ENCODE measurements at places on chromosomes 4 and X.
A peak's percentile ranks its signal among the peaks of the same experiment; 100 is the strongest.

- DNase-seq, result no peak
Observed at GRCh38 chr4:147485167-147485566, 4.3 kb downstream of the EDNRA start.

DNA sequence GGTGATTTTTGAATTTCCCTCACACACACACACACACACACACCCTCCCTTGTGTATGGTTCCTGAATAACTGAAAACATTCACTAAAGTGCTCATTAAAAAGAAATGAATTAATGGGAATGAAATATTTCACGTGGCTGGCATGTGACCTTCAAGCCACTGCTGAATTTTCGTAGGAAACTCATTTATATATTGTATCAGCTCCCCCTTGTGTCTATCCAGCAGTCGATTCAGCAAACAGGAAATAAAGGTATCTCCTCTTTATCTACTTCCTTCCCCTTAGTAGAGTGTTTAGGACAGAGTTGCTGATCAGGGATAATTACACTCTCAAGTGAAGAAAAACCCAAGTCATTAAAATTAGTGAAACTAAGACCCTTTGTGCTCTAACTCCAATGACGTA is 912.6 kb upstream of the LCORL start:
- no peak for DNase-seq

- no peak for DNase-seq
Observed at GRCh38 chr4:62359441-62360155, 1159.5 kb downstream of the ADGRL3 start.

DNA sequence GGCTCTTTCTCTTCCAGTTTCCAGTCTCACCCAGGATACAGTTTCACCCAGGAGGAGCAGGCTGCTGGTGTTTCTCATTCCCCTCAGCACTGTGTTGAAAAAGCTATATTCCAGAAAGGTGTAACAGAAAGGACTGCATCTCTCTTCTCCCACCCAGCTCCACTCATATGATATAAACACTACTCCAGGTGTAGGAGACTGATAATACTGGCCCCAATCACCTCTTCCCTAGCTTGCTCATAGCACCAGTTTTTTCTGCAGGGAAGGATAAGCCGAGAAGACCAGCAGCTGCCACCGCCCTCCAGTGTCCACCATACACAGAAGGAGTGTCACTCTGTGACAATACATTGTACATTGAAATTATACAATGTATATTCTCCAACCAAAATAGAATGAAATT is 105.5 kb upstream of the STK26 start:
- no peak for DNase-seq

GRCh38 chrX:45068569-45068968 is 132.1 kb downstream of the DIPK2B start:
- no peak for DNase-seq

- DNase-seq, result no peak
Observed at GRCh38 chr4:16875487-16875886, 23.0 kb downstream of the LDB2 start.

- DNase-seq, result no peak
Observed at GRCh38 chr4:128303405-128303785, 15.8 kb upstream of the PGRMC2 start.

DNA sequence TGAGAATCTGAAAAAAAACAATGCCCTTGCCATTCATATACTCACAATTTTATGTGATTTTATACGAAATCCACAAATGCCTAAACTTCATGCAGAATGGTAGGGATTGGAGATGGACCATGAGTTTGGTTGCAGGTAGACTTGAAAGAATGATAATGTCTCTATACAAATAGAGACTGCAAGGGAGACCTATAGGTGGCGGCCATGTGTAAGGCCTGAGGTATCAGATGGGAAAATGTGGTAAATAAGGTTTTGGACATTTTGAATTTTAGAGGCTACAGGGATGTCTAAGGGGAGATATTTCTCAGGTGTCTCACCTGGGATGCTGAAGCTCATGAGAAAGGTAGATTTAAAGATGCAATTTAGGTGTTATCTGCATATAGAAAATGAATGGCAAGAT is 78.0 kb downstream of the GABRB1 start:
- no peak for DNase-seq

DNA sequence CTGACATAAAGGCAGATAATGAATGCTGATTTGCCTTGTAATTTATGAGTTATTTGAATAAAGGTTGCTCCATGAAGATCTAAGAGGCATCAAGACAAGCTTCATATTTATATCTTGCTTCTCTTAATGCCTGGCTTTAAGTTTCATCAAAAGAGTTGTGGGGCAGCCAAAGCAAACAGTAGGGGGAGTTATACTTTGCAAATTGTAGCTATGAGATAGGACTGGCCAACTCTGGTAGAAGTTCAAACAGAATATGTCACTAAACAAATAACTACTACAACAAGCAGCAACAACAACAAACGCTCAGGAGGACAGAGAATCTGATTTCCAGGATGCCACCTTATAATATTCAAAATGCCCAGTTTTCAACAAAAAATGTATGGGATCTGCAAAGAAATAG is 69.1 kb upstream of the PLAC1 start:
- DNase-seq, result no peak

DNA sequence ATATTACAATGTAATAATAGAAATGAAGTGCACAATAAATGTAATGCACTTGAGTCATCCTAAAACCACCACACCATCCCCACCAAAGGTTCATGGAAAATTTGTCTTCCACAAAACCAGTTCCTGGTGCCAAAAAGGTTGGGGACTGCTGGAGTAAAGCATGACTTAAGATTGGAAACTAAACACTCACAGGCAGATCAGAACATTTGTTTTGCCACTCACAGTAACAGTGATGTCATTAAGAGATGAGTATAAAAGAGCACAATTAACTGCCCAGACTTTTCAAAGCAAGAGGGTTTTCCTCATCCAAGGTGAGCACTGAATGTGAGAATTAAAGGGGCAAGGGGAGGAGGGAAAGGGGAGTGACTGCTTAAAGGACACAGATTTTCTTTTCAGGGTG is 35.6 kb downstream of the MAP7D3 start:
- no peak for DNase-seq

DNA sequence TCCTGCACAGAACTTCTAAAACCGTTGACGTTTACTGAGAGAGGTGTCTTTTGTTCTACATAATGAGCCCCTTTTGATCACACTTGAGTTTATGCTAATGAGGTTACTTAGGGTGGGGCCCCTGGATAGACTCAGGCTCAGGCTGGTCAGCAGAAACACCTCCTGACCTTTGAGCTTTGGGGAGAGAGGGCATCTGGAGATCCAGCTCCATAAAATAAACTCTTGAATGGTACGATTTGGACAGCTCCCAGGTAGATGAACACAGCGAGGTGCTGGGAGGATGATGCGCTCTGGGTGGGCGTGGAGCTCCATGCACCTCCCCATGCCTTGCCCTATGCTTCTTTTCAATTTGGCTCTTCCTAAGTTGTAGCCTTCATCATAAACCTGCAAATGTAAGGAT is 52.0 kb downstream of the ENOPH1 start:
- DNase-seq, result no peak

DNA sequence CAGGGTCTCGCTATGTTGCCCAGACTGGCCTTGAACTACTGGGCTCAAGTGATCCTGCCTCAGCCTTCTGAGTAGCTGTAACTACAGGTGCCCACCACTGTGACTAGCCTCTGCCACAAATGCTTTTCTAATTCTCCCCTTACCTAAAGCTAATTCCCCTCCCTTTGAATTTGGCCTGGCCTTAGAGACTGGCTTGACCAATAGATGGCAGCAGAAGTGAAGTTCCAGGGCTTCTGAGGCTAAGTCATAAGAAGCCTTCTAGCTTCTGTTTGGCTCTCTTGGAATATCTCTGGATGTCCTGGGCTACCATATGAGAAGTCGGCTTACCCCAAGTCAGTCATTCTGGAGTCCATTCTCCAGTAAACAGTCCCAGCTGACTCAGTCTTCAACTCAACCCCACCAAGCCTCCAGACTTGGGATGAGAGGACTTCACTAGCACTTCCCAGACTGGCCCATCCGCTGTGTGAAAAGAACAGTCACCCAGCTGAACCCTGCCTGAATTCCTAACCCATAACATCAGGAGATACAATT is 61.0 kb downstream of the HPRT1 start:
- DNase-seq, result no peak

GRCh38 chr4:186037692-186038658 is 31.0 kb upstream of the TLR3 start:
- DNase-seq, result peak; percentile 52

GRCh38 chr4:169099771-169100180 is 89.7 kb upstream of the CBR4 start:
- no peak for DNase-seq

- no peak for DNase-seq
Observed at GRCh38 chr4:2069986-2070385, 10.9 kb downstream of the NAT8L start.

DNA sequence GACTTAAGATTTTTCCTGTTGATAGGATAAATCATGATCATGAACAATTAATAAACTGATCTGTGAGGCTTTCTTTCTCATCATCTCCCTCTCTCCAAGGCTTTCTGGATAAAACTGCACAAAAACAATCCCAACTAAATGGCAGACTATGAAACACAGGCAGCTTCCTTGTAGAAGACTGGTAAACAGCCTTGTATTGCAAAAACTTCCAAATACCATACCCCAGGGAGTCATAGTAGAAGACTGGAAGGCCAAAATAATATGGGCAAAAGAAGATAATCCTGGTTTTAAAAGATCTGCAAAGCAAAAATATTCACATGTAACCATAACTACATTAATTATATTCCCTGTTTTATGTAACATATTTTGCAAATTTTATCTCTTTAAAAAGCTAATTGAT is 113.0 kb downstream of the ANAPC10 start:
- no peak for DNase-seq

GRCh38 chr4:66178906-66179305 is 508.6 kb upstream of the EPHA5 start:
- DNase-seq, result no peak

GRCh38 chr4:25727711-25728493 is 72.3 kb downstream of the SLC34A2 start:
- no peak for DNase-seq

DNA sequence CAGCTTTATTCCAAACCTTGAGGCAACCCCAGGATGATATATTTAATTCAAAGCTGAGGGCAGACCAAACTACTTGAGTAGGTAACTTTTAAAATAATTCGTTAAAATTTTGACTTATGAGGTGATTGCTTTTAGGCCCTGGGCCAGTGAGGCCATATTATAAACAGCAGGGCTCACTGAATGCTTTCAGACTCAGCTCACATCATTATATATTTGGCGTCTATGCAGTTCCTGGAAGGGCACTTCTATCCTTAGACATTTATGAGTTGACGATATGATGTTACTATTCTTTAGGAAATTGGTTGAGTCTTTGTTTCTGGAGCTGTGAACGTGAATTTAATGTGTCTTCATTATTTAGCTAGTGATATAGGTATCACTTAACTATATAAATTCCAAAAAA is 400.1 kb downstream of the PDHA2 start:
- no peak for DNase-seq

DNA sequence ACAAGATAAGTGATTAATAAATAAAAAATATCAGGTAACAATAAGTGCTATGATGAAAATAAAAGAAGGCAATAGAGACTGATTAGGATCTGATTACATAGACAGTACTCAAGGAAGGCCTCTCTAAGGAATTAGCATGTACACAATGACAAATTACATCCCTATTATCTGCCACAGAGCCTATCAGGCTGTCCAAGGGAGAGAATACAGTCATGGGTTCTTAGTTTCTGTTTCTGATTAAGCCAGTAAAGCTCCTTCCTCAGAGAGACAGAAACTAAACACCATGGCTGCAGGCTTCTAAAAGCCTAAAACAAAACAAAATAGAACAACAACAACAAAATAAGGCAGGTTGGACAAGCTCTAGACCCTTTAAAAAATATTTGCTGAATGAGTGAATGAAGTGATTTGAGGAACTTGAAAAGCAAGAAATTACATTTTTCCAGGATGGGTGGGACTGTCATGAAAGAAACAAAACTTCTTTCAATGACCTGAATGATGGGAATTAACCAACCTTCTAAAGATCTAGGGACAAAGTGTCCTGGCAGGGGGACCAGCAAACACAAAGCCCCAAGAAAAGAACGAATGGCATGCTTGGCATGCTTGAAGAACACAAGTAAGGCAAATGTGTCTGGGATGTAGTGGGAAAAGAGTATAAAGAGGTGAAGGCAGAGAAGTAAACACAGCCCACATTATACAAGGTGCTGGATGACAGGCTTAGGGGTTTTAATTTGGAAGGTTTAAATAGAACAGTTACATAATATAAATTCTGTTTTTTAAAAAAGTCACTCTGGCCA is 44.1 kb downstream of the NAA11 start:
- no peak for DNase-seq

DNA sequence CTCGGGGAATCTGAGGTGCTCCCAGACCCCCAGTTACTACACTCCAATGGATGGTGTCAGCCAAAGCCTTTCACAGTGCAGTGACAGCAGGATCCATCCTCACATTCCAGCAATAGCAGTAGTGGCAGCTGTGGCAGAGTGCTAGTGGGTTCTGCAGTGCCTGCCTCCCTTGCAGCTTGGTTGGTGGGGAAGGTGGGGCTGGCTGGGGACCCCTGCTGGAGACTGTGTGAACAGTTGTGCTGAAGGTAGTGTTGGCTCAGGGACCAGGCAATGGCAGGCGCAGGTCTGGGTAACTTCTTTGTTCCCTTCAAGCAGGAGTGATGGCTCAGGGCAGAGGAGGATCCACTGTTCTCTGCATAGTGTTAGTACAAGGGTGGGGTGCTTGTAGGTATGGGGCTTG is 343.7 kb upstream of the TRAM1L1 start:
- no peak for DNase-seq

GRCh38 chrX:19683358-19683757 is 168.1 kb upstream of the MAP3K15 start:
- DNase-seq, result no peak

DNA sequence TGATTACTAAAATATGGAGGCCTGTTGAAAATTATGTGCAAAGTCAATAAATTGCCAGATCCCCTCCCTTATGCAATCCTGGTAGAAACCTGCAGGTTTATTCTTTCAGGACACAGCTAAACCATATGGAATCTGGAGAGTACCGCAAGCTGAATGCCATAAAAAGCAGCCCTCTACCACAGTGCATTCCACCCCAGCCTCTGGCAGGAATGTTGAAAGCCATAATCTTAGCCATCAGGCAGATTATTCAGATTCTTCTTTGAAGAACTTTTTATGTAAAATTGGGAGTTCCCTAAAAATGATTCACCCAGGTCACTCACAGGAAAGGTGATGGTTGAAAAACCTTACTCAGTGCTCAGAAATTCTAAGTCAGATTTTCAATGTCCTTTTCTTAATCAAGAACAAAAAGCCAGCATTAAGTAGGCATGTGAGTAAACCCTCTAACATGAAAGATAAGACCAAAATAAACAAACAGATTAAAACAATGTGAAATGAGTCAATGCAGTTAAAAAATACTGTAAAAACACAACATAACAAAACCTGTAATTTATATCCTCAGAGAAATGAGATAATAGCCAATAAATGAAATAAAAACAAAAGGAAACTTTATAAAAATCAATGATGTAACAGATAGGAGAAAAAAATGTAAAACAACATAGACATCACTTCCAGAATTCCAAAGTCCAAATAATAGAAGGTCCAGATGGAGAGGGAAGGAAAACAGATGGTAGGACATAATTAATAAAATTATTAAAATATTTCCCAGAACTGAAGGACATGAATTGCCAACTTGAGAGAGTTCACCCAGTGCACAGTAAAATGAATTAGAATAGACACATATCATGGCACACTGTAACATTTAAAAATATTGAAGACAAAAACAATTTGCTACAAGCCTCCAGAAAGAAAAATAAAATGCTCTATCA is 226.9 kb downstream of the FSTL5 start:
- DNase-seq, result no peak

Data from NCI-H748 treated with DMSO at 0.1 percent for 48 hours (cell line).